ENCODE measurements at places on chromosomes 2 and 18.

- no peak for DNase-seq
Observed at GRCh38 chr2:130183512-130184373, 1.7 kb downstream of the MZT2B start.

- no peak for DNase-seq
Observed at GRCh38 chr2:65320946-65321345, 93.3 kb downstream of the ACTR2 start.

DNA sequence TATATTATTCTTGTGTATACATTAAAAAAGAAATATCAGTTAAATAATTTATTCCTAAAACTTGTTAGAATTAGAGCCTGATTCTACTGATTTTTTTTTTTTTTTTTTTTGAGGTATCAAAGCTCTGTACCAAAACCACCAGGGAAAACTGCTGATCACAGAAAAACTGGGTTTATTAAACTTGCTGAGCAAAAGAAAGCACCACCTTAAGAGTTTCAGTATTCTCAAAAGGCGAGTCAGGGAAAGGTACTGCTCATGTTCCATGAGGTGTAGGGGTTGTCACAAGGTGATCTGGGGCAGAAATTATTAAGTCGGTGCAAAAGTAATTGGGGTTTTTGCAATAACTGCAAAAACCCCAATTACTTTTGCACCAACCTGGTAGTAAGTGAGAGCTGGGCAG, 51.7 kb upstream of the KLF7 start:
- DNase-seq, result no peak

DNA sequence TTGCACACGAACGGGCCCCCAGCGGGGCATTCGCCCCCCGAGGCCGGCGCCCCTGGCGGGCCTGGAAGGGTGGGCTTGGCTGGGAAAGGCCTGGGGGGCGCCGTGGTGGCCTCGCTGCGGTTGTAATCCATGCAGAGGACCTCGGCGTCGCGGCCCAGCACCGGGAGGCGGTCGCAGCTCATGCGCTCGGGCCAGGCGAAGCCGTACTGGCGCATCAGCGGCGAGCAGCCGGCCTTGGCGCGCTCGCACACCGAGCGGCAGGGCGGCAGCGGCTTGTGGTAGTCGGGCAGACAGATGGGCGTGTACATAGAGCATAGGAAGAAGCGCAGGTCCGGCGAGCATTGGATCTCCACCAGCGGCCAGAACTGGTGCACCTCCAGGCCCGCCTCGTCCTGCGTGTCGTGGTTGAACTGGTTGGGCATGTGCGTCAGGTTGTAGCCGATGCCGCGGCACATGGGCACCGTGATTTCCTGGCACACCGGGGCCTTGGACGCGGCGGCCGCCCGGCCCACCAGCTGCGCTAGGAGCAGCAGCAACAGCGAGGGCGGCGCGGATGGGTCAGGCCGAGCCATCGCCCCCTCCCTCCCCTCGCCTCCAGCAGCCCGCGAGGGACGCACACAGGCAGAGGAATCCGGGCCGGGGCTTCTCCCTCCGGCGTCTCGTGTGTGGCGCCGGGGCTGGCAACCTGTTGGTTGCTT, 1.4 kb downstream of the FZD5 start:
- peak; percentile 16 for DNase-seq

- no peak for DNase-seq
Observed at GRCh38 chr2:110198016-110198415, 6.8 kb downstream of the NPHP1 start.

DNA sequence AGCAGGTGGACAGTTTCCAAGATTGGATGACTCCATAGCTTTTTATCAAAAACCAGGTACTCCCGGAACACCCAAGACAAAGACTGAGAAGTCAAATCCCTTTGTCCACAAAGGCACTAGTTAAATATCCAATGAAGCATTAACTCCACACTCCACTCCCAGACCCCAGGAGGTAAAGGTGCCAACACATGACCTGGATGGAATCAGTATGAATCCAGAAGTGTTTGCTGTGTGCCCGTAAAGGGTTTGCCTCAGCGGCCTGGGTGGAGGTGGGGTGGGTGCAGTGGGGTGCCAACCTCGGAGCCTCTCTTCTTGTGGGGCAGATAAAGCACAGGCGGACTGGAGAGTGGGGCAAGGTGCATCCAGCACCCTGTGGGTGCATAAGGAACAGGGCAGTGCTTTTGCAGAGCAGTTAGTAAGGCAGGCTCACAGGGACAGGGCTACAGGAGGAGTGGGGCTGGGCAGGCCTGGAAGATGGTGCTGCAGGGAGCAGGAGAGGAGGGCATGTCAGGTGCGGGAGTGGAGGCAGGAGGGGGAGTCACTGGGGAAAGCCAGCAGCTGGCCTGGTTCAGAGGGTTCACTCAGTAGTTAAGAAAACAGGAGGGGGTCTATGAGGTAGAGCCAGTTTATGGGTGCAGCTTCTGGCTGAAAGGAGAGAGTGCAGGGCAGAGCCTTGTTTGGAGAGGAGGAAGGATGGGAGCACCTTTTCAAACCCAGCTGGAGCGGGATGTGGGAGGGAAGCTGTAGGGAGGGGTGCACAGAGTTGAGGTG, 208.4 kb upstream of the SMAD2 start:
- no peak for DNase-seq

GRCh38 chr2:222907790-222908441, 47.1 kb downstream of the ACSL3 start:
- no peak for DNase-seq

- no peak for DNase-seq
Observed at GRCh38 chr18:55918444-55918843, 330.5 kb upstream of the TCF4 start.

DNA sequence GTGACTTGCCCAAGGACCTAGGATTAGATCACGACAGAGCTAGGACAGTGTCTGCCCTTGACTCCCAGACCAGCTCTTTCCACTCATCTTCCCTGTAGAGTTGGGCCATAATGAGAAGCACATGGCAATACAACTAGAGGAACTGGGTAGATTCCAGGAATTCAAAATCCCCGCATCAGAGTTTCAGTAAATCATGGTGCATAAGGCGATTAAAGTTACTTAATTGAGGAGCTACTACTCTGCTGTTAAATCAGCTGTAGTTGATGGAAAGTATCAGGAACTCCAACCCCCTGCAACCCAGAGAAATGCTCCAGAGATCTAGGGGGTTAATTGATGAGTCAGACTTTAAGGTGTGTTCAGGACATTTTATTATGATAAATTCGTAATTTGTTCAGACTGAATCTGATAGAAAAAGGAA, 5.7 kb downstream of the ANTXR1 start:
- DNase-seq, result no peak

- no peak for DNase-seq
Observed at GRCh38 chr2:44731505-44731904, 210.0 kb upstream of the SIX3 start.

GRCh38 chr2:233124421-233125080, 64.4 kb downstream of the INPP5D start:
- DNase-seq, result no peak

GRCh38 chr18:68494802-68495581, 219.9 kb downstream of the TMX3 start:
- no peak for DNase-seq

GRCh38 chr2:216632952-216633615, at the start of gene IGFBP2:
Gene IGFBP2, plus strand, starts transcription at chr2:216633420. Its CDS starts 104 bp downstream, at chr2:216633524.
- no peak for DNase-seq

GRCh38 chr2:27932396-27932795, 41.9 kb downstream of the BABAM2 start:
- DNase-seq, result no peak

DNA sequence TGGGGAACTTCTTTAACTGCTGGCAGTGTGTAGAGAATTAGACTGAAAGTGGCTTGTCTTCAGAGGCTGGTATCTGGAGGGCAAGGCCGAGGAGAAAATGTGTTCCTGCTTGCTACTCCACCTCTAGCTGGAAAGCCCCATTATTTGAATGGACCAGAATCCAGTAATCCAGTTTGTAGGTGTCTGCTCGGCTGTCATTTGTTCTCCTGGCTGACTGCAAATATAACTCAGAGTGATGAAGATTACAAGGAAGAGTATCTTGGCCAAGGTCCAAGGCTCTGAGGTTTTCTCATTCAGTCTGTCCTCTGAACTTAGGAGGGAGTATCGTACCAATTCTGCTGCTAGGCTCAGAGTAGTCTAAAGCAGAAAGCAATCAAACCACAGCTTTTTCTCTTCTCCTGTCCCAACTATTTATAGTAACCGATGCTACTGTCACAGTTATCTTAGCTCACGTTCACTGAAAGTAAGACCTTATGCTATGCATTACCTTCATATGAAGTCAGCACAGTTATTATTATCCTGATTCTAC, 228.6 kb downstream of the SETBP1 start:
- DNase-seq, result no peak

DNA sequence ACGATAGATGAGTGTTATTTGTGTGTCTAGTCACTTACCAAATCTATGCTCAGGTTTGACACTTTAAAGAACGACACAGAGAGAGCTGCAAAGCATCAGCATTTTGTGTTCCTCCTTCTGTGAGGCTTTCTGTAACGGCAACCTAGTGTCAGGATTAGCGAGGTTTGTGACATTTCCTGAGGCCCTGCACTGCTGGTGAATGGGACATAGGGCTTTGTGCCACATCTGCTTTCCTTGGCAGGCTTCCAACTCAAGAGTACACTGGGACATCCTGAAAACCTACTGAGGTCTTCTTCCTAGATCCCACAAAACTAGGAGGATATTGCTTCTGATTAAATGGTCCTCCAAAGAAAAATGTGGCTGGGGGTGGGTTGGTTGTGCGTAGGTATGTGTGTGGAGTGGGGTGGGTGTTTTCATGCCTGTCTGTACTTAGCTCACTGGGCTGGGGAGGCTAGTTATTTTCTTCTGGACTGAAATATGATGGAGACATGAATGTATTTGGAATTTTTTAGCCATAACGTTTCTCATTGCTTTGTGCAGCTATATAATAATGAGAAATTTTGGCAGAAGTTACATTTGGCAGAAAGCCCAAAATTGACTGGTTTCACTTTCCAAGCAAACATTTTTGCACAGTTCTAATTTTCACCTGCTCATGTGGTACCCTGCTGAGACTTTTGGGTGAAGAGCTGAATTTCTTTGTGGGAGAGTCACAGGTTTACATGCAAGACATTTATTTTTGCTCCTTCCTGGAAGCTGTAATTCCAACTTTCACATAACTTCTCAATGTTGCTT, 308.4 kb downstream of the XIRP2 start:
- no peak for DNase-seq

DNA sequence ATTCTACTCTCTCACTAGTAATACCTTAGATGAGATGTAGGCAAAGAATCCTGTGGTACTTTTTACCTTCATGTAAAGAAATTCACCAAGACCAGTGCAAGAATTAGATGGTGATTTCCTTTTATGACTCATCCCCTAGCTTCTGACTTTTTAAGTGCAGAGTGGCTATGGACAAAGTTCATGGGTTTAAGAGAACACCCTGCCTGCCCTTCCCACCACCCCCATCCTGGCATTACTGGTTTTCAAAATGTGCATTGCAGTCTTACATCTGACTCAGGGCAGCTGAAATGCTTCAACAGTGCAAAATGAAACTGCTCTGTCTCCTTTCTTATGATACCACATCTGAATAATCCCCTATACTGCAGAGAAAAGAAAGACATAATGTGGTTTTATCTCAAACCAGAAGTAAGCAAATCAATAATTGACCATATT, 22.6 kb downstream of the MAIP1 start:
- no peak for DNase-seq

DNA sequence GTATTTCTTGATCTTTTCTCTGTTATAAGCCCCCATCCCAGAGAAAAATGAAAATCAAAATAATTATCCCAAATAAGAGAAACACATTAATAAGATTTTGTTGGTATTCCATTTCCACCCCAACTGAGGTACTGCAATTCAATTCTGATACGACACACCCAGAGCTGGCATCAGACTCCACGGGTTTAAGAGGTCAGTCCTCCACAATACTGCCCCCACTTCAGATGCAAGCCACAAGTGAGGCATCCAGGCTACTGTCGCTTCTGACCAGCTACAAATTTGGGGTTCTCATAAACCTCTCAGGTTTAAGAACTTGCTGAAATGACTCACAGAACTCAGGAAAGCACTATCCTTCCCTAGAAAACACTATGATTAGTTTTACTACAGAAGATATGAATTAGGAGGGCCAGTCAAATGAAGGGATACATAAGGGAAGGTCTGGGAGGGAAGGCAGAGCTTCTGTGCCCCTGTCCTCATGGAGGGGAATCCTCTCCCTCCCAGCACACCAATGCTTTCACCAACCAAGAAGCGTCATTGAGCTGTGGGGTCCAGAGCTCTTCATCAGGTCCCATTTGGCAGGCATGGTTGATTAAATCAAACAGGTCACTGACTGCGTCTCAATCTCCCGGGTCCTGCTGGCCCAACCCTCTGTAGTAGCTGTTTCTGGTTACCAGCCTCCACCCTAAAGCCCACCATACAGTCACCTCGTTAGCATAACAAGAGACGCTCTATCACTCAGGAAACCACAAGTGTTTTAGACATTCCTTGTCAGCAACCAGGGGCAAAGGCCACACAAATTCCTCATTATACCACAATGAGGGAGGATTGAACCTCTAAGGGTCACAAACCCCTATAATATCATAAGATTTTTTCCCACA, 46.2 kb downstream of the IWS1 start:
- DNase-seq, result no peak

- no peak for DNase-seq
Observed at GRCh38 chr2:98903767-98904485, 32.1 kb downstream of the CRACDL start.

- DNase-seq, result no peak
Observed at GRCh38 chr18:77000527-77000926, 132.1 kb downstream of the MBP start.

GRCh38 chr2:157475722-157476390, 32.0 kb upstream of the CYTIP start:
- DNase-seq, result no peak

DNA sequence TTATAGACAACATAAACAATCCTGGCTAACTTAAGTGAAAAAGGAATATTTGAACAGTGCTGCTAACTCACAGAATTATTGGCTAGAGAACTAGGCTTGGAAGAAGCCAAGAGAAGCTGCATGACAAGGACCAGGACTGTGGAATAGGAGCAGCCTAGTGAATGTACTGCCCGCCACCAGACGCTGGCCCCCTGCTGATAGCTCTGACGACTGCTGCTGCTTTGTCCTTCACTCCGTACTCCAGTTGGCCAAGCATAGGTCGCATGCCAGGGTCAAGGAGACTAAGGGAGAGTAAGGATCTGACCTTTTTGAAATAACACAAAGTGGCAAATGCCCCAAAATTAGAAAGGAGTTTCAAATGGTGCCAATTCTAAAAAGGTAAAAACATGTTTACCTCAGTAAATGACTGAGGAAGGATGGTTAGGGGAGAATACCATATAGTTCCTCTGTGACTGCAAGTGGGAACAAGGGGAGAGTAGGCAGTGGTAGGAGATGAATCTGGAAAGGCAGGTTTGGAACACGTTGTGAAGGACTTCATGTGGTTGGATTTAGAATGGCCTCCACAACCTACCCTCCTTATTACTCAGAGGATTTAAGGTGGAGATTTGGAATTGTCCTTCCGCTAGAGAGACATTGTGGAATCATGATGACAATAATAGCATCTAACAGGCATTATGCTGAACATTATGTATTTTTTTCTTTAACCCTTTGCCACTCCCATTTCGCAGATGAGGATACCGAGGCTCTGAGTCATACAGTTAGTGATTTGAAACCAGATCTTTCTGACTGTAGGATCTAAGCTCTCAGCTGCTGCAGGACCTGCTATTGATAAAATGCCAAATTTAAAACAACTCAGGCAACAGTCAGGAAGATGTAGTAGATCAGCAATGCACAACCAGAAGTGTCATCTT, 19.5 kb downstream of the STRADB start:
- DNase-seq, result no peak

All from activated gamma-delta T cell (primary cell).